ENCODE measurements at places on chromosomes 5 and 9.

GRCh38 chr5:33088176-33088575, 352.6 kb upstream of the TARS1 start:
- DNase-seq, result no peak

DNA sequence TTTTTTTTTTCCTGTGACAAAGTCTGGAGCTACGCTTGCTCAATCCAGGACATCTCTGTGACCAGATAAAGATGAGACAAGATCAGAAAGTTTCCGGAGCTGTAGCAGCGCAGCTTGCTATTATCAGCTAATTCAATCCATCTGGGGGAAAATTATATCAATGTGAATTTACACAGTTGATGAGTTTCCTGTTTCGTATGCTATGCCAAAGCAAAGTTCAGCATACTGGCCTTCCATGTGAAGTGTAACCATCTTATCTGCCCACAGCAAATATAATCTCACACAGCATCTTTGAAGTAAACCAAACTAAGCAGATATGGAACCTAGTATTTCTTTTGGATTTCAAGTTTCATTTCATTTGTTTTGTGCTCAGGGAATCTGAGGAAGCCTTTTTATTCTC, 1767.7 kb downstream of the EFNA5 start:
- no peak for DNase-seq

DNA sequence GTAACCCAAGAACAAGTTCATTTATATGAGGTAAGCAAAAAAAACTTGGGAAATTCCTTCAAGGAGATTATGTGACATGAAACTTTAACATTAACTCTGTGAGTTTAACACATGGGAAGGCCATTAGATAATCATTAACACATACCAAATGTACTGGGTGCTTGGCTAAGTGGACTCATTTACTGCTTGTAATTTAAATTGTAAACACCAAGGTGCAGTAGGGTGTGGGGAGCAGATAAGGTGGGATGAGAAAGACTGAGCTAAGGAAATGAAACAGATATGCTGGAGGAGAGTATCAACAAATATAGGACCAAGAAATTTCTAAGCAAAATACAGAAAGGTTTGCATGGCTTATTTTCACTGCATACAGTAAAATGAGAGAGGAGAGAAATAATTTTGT, 2384.8 kb upstream of the ACO1 start:
- DNase-seq, result no peak

GRCh38 chr9:14214693-14215092, 99.2 kb downstream of the NFIB start:
- no peak for DNase-seq

- no peak for DNase-seq
Measured at GRCh38 chr5:55771175-55771655, 33.4 kb downstream of the DDX4 start.

DNA sequence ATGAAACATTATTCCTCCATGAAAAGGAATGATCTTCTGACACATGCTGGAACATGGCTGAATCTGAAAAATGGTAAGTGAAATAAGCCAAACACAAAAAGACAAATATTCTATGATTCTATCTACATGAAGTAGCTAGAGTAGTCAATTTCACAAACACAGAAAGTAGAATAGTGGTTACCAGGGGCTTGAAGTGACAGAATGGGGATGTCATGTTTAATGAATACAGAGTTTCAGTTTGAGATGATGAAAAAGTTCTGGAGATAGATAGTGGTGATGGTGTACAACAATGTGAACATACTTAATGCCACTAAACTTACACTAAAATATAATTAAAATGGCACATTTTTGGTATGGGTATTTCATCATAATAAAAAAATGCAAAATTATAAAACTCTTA, 18.3 kb downstream of the RLN2 start:
- no peak for DNase-seq

DNA sequence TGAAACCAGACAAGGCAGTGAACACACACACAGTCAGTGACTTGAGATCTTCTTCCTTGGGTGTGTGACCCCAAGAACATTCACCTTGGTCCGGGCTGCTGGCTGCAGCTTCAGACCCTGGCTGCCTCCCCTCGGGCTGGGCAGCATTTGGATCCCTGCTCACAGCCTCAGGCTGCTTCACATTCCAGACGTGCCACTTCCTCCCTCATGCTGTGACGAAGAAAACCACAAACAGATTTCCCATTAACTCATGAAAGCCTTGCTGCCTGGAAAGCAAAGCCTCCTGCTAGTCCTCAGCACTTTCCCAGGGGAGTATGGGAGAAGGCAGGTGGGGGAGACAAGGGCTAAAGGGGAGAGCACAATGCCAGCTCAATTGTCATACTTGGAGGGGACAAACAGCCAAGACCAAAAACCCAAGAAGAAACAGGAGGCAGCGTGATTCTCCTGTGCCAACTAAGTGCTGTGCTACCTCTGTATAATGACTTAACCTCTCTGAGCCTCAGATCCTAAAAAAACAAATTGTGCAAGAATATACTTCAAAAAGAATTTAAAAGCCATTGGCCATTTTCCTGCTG, 594.6 kb upstream of the BRINP1 start:
- no peak for DNase-seq

- DNase-seq, result no peak
Measured at GRCh38 chr9:109205526-109205925, 38.5 kb upstream of the FRRS1L start.

- no peak for DNase-seq
Measured at GRCh38 chr5:8683496-8683895, 814.5 kb downstream of the MTRR start.

DNA sequence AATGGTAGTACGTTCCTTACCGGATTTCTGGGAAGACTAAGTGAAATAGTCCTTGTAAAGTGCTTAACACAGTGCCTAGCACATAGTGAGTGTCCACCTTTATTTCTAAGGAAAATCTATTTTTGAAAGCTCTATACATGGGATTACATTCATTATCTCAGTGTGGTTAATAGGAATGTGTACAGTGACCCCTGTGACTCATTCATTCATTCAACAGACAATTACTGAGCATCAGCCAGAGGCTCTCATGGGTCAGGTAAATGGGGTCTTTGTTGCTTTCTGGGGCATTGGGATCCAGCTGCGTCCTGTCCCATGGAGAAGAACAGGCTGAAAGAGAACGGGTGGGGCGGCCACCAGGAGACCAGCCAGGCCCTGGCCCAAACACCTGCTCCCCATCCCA, 226.2 kb upstream of the TBC1D2 start:
- DNase-seq, result no peak

DNA sequence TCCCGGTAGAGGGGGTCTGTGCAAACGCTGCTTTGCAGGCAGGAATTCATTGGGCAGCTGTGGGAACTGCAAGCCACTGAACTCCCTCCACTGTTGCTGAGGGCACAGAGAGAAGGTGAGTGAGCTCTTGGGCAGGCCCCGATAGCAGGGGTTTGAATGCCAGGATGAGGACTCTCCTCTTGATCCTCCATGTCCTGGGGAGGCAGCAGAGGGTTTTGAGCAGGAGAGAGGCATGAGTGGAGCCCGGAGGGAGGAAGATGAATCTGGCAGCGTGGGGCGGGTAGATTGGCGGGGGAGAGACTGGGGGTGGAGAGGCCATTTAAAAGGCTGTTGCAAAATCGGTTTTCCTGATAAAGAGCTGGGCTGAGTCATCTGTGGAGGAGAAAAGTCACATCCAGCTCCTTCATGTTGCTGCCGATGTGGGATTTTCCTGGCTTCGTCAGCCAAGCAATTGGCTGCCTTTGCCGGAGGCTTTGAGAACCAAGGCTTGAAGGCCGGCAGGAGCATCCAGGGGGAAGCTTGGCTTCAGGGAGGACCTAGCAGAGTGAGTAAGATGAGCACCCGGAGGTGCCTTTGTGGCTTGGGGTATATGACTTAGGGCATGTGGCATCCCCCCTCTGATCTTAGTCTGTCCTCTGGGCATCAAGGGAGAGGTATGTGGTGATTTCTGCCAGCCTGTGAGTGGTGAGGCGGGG, at the start of gene SYNPO:
Gene SYNPO (plus strand): TSS at position 350 of the 695 bp plus-strand sequence. CDS start 7,616 bp downstream, outside the sequence.
- peak; percentile 71 for DNase-seq

- peak; percentile 16 for DNase-seq
Measured at GRCh38 chr9:71121275-71122021, at the start of gene TRPM3. TSS of gene TRPM3 (minus strand) at chr9:71121621. CDS start at chr9:71121354, 267 bp downstream.

- no peak for DNase-seq
Measured at GRCh38 chr9:95333426-95333825, 15.9 kb upstream of the FANCC start.

GRCh38 chr5:84251503-84251902, 133.2 kb downstream of the EDIL3 start:
- no peak for DNase-seq

DNA sequence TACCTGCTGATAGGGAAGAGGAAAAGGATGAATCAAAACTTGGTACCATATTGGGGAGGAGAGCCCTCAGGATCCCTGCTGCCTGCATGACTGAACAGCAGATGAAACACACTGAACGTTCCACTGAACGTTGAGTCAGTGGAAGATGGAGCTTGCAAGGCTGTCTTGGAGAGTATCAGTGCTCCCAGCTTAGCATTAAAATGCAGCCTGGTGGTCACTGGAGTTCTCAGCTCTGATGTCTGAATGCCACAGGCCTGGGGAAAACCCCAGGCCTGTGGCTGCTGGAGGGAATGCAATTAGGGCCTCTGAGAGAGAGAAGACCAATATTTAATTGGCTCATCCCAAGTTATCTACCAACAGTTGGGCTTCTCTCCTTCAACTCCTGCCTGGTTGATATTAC, 54.5 kb downstream of the PDE4D start:
- DNase-seq, result no peak

- DNase-seq, result peak; percentile 38
Measured at GRCh38 chr5:38208782-38209378, 49.5 kb upstream of the EGFLAM start.

- DNase-seq, result no peak
Measured at GRCh38 chr5:10199692-10200091, 50.0 kb downstream of the ATPSCKMT start.

DNA sequence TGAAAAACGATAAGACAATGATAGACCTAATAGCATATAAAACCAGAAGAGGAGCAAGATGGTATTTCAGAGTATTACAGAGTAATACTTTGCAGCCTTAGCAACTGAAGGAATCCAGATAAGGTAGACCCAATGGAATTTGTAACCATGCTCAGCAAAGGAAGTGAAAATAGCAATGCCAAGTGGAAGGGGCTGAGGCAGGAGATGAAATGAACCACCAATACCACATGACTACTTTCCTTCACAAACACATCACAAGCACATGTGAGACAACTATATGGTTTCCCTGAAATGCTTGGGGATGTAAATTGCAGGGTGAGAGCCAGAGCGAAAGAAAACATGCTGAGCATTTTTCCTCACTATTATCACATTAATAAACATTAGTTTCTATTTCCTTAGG, 79.8 kb upstream of the MELK start:
- DNase-seq, result no peak

DNA sequence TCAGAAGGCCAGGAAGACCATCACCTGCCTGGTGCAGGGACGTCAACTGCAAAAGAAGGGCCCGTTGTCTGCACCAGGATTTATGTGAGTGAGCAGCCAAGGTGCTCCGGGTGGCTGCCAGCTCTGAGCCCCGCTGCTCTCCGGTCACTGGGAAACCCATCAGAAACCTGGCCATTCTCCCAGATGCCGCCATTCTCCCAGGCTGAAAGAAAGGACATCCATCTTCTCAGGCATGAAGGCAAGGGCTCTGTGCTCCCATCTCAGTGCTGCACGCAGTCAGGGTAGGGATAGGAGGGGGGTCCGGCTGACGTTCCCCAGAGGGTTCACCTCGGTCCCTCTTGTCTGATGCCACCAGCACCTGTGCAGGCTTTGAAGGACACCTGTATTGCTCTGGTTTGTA, 158.4 kb downstream of the ERCC6L2 start:
- no peak for DNase-seq

DNA sequence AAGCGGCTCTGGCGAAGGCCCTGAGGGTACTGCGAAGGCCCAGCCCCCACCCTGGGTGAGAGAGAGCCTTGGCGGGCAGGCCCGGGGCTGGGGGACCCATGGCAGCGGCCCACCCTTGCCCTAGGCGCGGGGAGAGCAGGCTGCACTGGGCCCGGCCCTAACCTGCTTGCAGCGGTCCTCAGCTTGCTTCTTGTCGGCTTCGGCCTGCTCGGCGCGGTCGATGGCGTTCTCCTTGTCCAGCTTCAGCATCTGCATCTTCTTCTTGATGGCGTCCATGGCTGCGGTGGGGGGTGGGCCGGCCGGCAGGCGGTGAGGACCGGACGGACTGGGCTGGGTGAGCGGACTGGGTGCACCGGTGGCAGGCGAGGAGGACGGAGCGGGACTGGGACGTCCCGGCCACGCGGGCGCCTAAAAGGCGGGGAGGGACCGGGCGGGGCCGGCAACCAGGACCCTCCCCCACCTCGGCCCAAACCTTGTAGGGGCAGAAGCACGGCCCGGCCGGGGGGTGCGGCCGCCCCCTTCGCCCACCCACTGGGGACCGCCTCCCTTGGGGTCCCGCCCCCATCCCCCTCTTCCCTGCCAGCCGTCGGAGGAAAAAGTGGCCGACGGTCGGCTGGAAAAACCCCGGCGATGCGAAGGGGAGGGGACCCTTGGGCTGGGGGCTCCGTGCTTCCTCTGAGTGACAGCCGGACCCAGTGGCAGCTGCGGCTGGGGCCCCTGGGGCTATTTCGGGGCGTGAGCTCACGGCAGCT, at the start of gene TPM2:
Gene TPM2 (minus strand): TSS at position 384 of the 752 bp plus-strand sequence. CDS start 108 bp downstream, at position 276.
- DNase-seq, result no peak

DNA sequence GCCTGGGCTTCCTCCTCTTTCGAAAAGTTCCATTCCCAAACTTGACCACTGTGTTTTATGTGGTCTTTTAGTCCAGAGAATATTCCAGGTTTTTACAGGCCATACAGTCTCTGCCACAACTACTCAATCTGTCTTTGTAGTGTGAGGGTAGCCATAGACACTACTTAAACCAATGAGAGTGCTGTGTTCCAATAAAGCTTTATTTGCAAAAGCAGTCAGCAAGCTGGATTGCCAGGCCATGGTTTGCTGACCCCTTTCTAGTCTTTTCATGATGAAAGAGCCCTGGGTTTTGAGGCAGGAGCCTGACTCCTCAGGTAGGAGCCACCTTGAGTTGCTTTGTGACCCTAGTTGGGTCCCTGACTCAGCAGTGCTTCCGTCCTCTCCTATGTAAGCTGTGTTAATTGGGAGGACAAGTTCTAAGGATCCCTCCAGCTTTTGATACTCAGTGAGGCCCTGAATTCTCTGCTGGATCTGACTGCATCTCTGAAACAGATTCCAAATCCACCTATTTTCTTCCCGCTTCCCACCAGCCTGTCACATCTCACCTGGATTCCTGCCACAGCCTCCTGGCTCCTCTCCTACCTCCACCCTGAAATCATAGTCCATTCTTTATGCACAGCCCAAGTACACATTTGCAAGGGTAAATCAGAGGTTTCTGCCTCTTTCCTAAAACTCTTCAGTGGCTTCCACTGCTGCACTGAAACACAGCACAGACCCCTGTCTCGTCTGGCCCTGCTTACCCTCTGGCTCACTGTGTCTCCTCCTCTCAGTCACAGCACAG, 13.5 kb downstream of the GALNT10 start:
- DNase-seq, result no peak

DNA sequence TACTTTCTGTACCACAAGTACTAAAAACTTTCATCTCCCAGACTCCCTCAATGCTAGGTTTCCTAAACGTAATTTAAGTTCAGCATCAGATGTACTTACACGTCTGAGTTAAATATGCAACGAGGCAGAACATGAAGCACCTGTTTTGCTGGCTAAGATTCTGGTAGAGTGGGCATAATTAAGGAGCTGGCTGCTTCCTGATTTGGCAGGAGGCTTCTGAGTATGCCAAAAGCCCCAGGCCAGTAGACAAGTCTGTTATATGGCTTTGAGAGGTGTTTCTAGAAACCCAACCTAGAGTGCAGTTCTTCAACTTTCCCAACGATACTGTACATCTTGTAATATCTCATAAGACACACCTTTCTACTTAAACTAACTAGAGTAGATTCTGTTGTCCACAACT, 13.6 kb downstream of the TICAM2 start:
- no peak for DNase-seq

GRCh38 chr9:68626526-68626925, 78.5 kb upstream of the PIP5K1B start:
- DNase-seq, result no peak

Measured in head of caudate nucleus (tissue), 42 donors.